Left ventricle myocardium inferior (tissue), 1 donor: ENCODE measurements at places on chromosomes 12 and 14. TPM values are rescaled to one million over a fixed set of nuclear protein-coding genes. Genes with fewer than 3 reads are reported as not detected.

DNA sequence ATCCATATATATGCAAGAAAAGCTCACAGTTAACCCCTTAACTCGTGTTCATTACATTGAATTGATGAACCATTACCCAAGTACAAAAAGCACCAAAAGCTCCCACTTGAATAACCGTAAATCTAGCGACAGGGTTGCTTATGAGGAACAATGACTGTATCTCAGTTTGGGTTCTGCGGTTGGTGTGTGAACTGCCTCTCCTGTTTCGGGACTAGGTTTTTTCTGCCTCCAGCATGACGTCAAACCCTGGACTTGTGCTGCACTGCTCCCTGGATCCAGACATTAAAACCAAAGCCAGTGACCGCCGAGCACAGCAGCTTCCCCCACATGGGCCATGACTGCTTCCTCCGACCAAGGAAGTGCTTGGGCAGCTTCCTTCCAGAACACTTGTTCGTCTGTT is 77.7 kb downstream of the SETD3 start:
- DNase-seq: no peak

- peak; percentile 50 for DNase-seq
These were observed 148.7 kb downstream of the ANO2 start for GRCh38 chr12:5796171-5796958.

Gene COX8C
- total RNA-seq: 1.3 TPM

DNA sequence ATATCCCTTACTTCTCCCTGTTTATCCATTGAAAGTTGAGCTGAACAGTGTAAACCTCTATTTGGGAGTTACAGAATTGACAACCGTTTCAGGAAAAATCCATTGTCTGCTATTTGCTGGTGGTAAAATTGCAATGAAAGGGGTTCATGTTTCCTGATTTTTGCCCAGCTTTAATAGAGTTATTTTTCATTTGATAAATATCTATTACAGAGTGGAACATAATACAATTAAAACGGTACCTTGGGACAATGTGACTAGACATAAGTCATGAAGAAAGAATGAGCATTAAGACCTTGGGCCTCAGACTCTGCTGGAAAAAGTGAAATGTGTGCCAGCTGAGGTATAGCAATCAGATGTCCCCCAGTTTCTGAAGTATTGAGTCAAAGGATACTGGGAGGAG is 13.1 kb downstream of the PTPRR start:
- no peak for DNase-seq

Gene OR4E2
- not detected for total RNA-seq

Gene LBHD2
- total RNA-seq: not detected

- no peak for DNase-seq
These were observed 158.7 kb downstream of the METTL25 start for GRCh38 chr12:82517027-82517426.

Gene SERPINA5
- total RNA-seq: 2.1 TPM

GRCh38 chr12:69999561-69999960 is 174.5 kb downstream of the MYRFL start:
- no peak for DNase-seq

DNA sequence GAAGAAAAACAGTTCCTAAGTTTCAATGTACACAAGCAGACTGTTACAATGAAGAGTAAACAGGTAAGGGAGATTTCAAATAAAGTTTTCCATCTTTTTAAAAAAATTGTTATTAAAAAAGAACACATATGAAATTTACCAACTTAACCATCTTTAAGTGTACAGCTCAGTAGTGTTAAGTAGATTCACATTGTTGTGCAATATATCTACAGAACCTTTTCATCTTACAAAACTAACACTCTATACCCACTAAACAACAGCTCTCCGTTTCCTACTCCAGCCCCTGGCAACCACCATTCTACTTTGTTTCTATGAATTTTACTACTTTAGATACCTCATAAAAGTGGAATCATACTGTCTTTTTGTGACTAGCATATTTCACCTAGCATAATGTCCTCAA is 139.5 kb downstream of the SLC25A21 start:
- no peak for DNase-seq

GRCh38 chr14:38342803-38343202 is 86.9 kb upstream of the CLEC14A start:
- DNase-seq: no peak

Gene SERPINA12
- not detected for total RNA-seq

GRCh38 chr14:39015360-39015961 is 87.6 kb downstream of the SEC23A start:
- DNase-seq: no peak

- DNase-seq: no peak
These were observed 151.0 kb upstream of the SRRM4 start for GRCh38 chr12:118830296-118830695.

Gene CD69
- 0.25 TPM for total RNA-seq

DNA sequence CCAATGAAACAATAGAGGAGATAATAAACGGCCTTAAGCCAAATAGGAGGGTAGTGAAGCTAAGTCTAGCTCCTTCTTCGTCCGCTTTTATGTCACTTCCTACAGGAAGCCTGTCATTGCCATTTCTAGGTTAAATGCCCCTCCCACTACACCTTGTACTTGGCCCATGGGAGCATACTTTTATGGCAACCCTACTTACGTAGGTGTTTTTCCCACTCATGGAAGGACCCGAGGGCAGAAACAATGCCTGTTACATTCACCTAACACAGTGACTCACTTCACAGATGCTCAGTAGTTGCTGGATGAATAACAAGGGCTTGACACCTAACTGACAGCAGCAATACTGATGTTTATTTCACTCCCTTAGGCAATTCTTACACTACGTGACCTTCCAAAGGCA is 44.5 kb downstream of the ALKBH1 start:
- no peak for DNase-seq

Gene B3GNT4
- total RNA-seq: not detected

GRCh38 chr14:45177076-45177475 is 41.3 kb downstream of the FANCM start:
- DNase-seq: no peak

Gene KLRG1
- total RNA-seq: 6.9 TPM

Gene RTL1
- not detected for total RNA-seq

- peak; percentile 21 for DNase-seq
These were observed 141.9 kb downstream of the ANO6 start for GRCh38 chr12:45357539-45358417.

Gene RND1
- 0.47 TPM for total RNA-seq

GRCh38 chr12:124605150-124605882 is 37.9 kb upstream of the NCOR2 start:
- no peak for DNase-seq

- no peak for DNase-seq
These were observed 3.0 kb upstream of the MAP3K9 start for GRCh38 chr14:70812124-70812818.

Gene HCAR3
- total RNA-seq: not detected

Gene CCDC197
- total RNA-seq: 1.2 TPM

Gene GTF2A1
- total RNA-seq: 20.8 TPM

Gene MYRFL
- total RNA-seq: 0.14 TPM

DNA sequence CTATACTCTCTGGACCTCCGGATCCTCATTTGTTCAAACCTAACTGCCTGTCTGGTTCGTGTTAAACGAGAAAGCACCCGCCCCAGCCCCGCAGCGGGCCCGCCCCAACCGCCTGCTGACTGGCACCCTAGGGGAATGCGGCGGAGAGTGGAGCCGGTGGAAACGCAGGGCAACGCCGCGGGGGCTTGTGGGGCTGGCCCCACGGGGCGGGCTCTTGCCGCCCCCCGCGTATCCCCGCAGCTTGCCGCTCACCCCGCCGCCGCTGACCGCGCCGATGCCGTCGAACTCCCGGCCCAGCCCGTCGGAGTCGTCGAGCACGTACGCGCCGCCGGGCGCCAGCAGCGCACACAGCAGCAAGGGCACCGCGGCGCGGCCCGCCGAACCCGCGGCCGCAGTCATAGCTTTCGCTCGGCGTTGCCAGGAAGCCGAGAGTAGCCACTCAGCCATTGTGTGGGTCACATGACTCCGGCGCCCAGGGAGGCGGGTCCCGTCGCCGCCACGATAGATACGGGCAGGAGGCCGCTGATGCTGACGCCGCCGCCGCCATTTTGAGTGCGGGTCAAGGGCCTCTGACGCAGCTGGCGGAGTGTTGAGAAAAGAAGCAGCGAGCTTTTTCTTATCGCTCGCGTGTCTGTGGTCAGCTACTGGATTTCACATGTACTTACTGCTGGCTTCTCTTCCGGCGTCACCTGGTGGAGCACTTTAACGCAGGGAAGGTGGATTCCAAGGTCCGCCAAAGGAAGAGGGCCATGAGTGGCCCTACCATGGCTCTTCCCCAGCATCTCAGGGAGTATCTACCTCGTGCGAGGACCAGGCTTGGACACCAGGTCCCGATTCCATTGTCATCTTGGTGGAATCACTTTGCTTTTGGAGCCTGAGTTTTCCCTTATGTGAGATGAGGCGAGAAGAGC is at the start of gene GALC:
GALC (minus strand) TSS at position 465 of the 911 bp plus-strand sequence; CDS start at position 447, 18 bp downstream.
- DNase-seq: peak; percentile 96

DNA sequence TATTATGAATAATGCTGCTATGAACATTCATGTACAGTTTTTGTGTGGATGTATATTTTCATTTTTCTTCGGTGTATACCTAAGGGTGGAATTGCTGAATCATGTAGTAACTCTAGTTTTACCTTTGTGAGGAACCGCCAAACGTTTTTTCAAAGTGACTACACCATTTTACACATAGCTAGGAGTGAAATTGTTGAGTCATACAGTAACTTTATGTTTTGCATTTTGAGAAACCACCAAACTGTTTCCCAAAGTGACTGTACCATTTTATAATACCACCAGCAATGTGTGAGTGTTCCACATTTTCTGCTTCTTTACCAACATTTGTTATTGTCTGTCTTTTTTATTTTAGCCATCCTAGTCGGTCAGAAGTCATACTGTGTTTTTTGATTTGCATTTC is 3.1 kb upstream of the TPH2 start:
- DNase-seq: no peak

Gene RFX4
- total RNA-seq: not detected
